Activated CD8-positive, alpha-beta memory T cell treated with anti-CD3 and anti-CD28 coated beads, Interleukin-2, amount 50 U/mL, for 48 hours (primary cell): ENCODE measurements at places on chromosomes 16 and 17.

DNA sequence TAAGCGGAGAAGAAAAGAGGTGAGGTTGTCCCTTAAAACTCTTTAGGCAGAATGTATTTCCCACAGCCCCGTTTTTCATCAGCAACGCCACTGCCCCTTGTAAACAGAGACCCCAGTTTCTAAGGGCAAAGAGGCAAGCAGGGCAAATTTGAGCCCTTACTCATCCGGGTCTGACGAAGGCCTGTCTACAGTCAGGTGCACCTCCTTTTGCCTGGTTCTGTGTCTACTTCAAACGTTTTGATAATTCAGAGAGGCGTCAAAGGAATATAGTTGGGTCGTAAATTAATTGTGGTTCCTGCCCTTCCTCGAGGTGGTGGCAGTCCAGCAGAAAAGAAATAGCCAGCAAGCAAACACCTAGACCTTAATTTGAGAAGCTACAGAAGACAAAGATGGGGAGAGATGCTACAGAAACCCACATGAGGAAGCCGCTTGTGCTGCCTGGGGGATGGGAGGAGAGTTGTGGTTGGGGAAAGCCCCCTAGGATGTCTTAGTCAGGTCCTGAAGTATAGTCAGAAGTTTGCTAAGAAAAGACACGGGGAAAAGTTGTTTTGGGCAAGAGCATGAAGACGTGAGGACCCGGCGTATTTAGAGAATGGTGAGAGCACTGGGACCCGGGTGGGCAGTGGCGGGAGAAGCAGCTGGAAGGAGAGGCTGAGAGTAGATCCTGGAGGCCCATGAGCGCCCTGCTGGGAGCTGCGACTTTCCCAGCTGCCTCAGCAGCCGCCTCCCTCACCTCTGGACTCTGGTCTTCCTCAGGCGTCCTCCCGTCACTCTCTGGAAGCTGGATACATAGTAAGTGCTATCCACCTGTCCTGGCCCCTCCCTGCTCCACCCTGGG lies 2.4 kb downstream of the FBRS start:
- DNase-seq = peak; percentile 75

DNA sequence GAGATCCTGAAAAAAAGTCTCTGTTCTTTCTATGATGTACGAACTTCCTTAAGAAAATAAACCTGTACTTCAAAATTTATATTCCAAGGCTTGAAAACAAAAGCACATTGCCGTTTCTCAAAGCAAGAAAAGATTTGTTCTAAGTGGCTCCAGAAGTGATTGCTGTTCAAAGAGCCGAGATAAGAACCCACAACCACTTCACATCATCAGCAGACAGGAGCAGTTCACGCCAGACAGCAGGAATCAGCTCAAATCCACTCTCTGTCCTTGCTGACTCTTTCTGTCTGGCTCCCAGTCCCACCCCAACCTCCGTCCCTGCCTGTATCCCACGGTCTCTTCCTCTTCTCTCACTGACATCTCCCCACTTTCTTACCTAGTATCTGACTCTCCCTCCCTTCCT lies 85.0 kb upstream of the MYOCD start:
- DNase-seq = no peak

DNA sequence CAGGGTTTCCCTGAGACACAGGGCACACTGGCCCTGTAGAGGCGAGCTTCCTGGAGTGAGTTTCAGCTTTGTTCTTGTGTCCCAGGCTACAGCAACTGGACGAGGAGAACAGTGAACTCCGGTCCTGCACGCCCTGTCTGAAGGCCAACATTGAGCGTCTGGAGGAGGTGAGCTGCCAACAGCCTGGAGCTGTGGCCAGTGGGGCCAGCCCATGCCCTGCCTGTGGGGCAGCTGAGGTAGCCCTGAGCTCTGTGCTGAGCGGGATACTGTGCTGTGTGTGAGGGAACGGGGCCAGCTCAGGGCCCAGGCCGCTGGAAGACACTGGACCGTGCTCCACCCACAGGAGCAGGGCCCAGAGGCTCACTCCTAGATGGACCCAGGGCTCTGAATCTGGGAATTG lies 8.7 kb upstream of the CAPN15 start:
- no peak for DNase-seq

GRCh38 chr17:63039899-63040602 lies 74.0 kb downstream of the TANC2 start:
- no peak for DNase-seq

GRCh38 chr16:25771812-25772568 lies 80.2 kb downstream of the HS3ST4 start:
- DNase-seq = no peak

- no peak for DNase-seq
Measured at GRCh38 chr17:73500414-73500999, 143.7 kb downstream of the SDK2 start.

DNA sequence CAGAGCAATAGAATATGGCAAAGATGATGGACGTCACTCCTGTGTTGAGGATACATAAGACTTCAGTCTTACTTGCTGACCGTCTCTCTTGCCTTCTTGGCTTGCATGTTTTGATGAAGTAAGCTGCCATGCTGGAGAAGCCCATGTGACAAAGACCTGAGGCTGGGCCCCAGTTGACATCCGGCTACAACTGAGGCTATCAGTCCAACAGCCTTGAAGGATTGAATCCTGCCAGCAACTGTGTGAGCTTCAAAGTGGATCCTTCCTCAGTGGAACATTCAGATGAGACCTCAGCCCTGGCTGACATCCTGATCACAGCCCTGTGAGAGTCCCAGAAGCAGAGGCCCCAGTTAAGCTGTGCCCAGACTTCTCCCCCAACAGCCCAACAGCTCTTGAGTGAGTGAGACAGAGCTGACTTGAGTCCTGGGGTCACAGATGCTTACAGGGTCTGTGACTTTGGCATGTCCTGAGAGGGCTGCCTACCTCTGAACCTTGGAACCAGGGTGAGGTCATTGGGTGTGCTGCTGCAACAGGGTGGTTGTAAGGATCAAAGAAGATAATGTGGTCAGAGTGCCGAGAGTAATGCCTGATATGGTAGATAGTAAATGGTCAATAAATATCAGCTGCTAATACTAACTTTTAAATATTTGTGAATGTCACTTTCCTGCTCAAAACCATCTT lies 2.4 kb upstream of the BRD7 start:
- no peak for DNase-seq

DNA sequence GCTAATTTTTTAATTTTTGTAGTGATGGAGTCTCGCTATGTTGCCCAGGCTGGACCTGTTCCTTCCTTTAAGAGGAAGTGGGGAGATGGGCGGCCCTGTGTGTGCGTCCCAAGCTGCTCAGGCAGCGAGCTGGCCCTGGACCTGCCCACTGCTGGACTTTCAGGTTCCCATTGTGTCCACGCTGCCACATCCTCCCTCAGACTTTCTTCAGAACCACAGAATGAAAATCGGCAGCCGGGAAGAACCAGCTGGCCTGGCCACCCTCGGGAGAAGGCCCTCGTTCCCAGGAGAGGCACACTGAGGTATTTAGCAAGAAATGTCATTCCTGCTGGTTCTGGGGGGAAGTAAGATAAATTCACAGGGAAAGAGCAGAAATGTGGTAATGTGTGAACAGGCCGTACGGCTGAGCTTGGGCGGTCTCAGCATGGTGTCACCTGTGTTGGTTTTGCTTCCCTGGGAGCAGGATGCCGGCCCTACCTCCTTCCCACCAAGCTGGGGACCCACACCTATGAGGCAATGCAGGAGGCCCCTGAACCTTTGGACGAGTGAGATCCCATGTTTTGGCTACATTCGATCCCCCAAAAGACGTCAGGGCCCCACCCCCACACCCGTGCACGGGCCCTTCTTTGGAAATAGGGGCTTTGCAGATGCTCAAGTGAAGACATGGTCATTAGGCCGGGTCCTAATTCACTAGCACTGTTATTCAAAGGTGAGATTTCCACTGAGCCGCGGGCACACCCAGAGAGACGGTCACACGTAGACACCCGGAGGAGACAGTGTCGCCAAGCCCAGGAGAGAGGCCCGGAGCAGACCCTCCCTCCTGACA lies 35.9 kb upstream of the ZNF469 start:
- no peak for DNase-seq

DNA sequence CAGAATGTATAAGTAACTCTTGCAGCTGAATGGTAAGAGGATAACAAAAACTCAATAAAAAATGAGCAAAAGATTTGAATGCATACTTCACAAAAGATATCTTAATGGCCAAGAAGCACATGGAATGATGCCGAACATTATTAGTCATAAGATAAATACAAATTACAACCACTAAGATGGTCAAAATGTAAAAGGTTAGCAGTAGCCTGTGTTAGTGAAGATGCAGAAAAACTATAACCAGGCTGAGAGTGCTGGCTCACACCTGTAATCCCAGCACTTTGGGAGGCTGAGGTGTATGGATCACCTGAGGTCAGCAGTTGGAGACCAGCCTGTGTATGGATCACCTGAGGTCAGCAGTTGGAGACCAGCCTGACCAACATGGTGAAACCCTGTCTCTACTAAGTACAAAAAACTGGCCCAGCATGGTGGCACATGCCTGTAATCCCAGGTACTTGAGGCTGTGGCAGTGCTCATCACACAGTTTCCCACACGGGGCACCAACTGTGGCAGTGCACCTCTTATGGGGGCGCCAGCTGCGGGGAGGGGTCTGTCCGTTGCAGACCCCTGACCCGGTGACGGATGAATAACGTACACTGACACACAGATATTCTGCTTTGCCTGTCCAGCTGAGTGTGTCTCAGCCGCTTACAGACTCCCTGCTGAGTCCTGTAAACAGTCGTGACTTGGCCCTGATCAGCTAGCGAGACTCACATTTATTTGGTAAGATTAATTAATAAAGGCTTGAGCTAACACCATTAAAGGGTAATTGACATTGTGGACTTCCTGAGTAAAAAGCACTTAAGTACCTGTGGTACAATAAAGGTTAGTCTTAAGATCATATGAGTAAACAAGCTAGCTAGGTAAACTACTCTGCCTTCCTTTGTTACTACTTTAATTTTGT lies 45.7 kb upstream of the FAM20A start:
- no peak for DNase-seq
